Stimulated activated naive B cell treated with anti-CD40 and anti-IgM and Interleukin-4, amounts not matched to agents 10 μg/mL and 1 μg/mL and 100 μg/mL, for 72 hours (primary cell): ENCODE measurements at places on chromosomes 5 and 9.
A peak's percentile ranks its signal among the peaks of the same experiment; 100 is the strongest.

DNA sequence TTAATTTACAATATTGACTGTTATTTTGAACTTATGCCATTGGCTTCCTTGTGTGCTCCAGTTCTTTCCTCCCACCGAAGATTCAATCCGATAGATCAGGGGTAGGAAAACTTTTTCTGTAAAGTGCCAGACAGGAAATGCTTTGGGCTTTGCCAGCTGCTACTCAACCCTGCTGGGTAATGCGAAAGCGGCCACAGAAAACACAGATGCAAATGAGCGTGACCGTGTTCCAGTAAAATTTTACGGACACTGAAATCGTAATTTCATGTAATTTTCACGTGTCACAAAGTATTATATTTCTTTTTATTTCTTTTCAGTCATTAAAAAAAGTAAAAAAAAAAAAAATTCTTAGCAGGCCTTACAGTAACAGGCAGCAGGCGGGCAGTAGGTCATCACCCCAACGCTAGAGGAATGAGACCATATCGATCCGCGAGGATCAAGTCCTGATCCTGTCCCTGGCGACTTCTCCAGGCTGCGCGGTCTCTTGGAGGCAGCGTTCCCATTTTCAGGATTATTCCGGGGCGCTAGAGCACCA, 599 bp downstream of the NMRK1 start:
- peak; percentile 4 for DNase-seq

DNA sequence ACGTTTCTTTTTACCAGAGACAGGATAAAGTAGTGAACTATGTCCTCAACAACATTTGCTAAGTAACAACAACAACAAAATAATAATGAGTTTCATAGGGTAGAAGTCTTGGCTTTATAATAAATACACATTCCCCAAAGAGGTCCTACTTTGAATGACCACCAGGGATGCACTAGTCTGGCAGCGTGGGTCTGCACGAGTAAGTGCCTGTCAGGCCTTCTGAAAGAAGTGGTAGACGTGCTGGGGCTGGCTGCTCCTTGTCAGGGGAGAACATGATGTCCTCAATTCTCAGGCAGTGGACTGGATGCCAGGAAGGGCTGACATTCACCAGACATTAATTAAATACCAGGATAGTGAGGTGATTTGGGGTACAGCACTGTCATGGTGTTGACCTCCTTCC, 331.1 kb downstream of the TMEM38B start:
- DNase-seq, result no peak

DNA sequence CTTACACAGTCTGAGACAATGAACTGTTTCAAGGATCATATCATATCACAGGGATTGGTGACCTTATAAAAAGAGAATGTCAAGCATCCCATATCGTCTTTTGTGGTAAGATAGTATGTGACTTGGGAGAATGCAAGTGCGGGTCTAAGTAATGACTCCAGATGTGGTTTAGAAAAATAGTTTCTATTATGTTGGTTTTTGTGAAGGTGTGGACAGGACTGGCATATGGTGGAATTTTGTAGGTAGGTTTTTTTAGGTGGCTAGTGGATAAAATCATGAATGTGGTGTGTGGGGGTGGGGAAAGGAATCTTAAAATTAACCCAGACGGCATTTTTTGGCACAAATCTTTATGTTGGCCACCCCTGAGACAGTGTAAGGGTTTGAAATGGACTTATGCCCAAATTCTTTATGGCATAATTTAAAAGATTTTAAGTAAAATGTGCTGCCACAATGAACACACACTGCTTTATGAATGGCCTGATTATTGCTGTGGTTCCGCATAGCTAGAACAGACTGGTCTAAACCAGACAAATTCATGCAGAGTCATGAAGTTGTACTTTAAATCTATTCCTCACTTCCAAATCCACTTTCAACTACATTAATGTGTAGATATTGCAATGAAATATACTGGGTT, 204.8 kb upstream of the HAPLN1 start:
- DNase-seq, result no peak

DNA sequence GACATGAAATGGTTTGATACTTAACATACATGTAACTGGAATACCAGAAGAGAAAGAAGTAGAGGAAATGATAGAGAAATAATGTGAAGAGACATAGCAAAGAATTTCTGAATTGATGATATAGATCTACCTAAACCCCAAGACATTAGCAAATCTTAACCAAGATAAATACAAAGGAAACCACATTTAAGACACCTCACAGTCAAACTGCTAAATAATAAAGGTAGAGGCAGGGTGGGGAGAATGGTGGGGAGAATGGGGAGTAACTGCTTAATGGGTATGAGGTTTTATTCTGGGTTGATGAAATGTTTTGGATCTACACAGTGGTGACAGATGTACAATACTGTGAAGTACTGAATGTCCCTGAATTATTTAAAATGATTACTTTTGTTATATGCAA, 17.5 kb downstream of the CARNMT1 start:
- DNase-seq, result no peak

DNA sequence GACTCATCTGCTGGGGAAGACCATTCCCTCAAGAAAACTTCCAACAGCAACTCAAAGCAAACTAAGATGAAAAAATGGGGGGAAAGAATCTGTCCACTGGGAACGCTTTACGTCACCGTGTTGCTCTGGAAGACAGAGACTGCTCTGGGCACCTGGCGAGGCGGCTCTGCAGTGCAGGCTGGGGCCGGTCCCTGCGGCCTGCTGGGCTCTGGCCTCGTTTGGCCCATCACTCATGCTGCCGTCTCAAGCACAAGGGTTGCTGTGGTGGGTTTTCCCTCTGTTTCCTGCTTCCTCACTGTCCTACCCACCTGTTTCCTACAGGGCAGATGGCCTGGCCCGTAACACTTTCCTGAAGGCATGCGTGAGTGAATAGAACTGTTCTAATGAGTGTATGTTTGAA, 92.9 kb upstream of the OTULINL start:
- no peak for DNase-seq

DNA sequence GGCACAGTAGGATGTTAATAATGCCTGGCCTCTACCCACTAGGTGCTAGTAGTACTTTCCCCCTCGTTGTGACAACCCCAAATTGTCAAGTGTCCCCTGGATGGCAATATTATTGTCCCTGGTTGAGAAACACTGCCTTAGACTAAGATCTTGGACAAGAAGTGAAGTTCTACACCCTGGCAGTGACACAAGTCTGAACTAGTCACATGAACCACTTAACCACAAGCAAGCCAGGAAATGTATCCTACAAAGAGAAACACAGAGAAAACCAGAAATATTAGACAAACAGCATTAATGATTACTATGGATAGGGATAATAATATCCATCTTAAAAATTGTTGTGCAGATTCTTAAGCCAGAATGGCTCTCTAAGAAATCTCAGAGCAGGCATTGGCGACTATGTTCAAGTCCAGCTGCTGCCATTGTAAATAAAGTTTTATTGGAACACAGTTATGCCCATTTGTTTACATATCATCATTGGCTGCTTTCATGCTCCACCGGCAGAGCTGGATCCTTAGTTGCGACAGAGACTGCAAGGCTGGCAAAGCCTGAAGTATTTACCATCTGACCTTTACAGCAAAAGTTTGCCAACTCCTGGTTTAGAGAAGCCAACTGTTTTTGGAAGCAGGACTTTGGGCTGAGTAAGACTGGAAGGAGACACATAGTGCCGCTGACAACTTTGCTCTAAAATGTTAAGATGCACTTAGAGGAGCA, 80.8 kb downstream of the NTRK2 start:
- no peak for DNase-seq

- DNase-seq, result no peak
Measured at GRCh38 chr9:131426545-131426944, 32.7 kb downstream of the PRRC2B start.

DNA sequence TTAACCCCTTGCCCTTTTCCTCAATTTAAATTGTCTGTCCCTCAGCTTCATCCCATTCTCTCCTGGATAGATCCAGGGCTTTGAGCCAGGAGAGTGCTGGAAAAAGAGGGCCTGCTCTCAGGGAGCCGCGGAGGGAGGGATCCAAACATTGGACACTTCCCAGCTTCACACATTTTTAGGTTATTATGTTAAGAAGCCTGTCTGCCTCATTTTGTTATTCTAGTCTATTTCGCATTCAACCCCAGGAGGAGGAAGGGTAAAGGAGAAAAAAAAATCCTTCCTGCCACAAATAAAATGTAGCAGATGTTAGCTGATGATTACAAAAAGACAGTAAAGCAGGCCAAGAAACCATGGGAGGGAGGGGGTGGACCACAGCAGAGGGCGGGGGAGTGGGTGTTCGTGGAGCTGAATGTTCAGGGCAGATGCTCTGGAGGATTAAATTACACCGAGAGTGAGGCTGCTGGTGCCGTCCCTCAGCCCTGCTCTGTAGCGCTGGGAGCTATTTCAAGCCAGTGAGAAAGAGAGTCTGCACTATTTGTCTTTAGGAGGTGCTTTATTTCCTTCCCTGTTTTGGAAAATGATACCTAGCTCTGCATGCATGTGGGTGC, 60.6 kb upstream of the ZFR start:
- no peak for DNase-seq

GRCh38 chr9:97766092-97766491, 69.0 kb upstream of the XPA start:
- no peak for DNase-seq

DNA sequence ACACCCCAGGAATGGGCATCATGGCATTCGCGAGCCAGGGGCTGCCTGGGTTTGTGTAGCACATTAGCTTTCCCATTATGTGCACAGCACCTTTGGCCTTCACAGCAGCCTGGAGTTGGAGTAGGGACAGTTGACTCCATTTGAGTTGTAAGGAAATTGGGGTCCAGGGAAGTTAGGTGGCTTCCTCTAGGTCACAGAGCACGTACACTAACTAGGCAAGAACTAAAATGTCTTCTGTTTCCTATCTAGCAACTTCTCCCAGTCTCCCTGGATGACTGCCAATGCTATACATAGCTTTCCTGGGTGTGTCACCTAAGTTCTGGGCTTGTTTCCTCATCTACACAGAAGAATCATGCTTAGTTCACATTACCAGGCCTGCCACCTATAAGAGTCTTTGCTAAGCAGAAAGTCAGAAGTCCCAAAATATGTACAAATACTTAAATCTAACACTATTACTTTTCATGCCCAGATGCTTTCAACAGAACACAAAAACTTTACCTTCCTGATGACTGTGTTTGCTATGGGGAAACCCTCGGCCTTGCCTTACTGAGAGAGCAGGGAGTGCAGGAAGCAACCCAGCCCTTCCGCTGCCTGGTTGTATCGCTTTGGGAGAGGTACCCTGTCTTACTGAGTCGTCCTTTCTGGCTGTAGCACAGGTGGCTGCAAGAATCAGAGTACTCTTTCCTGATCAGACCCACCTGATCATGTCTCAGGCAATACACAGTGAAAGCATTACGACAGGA, 12.0 kb downstream of the MACROH2A1 start:
- DNase-seq, result no peak

DNA sequence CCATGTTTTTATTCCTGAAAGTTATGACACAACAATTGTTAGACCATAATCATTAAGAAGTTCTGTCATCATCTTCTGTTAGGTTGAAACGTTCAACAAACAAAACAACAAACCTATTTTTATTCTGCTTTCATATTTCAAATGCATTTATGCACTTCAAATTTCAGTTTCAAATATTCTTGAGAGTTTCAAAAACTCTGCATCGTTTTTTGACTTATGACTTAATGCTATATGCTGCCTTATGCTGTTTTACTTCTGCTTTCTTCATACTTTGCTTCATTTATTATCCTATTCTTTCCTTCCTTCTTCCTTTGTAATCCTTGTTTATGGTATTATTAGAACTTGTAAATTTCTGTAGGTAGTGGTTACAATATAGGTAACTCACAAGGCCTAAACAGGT, 95.0 kb downstream of the PCSK1 start:
- DNase-seq, result no peak

- no peak for DNase-seq
Measured at GRCh38 chr5:31530541-31531265, 1.2 kb downstream of the DROSHA start.

DNA sequence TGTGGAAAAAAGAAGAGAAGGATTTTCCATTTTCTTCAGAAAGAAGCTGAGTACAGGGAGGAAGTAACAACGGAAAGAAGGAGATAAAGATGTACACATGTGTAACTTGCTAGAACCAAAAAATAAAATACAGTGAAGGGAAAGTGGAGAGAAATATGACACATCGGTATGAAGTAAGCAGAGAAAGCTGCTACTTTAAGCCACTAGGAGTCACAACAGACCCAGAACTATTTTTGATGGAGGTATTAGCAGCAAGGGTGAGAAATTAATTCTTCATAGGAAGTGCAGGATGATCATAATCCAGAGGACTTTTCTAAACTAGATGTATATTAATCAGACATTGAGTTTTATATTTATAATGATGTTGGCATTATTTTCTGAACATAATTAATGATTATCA, 88.5 kb downstream of the FAM174A start:
- DNase-seq, result no peak

GRCh38 chr5:126369995-126370731, 53.0 kb upstream of the GRAMD2B start:
- no peak for DNase-seq

DNA sequence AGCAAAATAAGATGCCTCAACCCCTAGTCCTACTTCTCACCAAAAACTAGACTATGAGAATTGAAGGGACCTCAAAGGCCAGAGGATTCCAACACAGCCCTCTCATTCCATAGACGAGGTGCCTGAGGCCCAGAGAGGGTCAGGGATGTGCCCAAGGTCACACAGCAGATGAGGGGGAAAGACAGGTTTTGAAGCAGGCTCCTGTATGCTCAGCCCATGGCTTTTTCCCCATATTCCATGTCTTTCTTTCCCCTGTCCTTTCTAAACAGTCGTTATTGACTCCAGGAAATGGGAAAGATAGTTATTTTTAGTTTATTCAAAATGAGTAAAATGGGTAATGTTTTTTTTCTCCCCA, 61.2 kb upstream of the COL15A1 start:
- no peak for DNase-seq

DNA sequence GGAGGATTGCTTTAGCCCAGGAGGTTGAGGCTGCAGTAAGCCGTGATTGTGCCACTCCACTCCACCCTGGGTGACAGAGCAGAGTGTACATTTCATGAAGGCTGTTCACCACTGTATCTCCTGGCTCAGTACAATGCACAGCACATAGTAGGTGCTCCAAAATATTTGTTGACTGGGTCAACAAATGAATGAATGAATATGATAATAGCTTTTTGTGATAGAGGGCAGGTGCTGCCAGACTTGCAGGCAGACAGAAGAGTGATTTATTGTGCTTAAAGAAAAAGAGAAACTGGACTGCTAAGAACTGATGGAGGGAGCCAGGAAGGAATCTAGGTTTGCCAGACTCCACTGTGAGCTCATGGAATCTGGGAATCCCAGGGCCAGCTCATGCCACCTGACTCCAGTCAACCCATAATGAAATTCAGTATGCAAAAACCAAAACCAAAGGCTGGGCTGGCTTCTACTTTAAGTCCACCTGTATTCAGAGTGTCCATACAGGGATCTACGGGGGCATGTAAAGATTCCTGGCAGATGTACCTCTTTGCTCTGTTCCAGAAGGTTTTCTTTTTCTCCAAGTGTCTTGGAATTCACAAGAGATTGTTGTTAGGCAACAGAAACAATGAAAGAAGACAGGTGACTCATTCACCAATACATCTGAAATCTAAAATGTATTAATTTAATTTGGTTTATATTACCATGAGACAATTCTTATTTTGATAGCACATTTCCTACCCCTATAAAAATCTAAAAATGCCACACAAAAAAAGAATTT, 15.5 kb upstream of the CTNNA1 start:
- DNase-seq, result no peak

- no peak for DNase-seq
Measured at GRCh38 chr9:9352877-9353481, 1259.8 kb downstream of the PTPRD start.
